ENCODE measurements at places on chromosomes 3 and 15.

GRCh38 chr3:17554078-17554477, 188.4 kb downstream of the TBC1D5 start:
- DNase-seq: peak; percentile 26

DNA sequence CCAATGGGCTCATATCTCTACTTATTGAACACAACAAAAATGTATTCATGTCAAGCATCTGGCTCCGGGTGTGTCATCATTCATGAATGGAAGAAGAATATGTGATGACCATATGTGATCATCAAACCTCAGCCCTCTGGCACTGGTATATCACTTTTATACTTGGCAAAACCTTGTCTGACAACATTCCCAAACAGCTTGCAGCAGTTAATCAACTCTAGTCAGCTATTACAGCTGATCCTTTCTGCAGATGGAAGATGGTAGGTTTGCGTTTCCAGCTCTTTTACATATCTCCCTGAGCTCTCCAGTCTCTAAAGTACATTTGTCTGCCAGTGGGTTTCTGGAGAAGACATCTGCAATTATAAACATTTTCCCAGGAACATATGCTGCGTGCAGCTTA, 6.6 kb downstream of the PLSCR5 start:
- no peak for DNase-seq

DNA sequence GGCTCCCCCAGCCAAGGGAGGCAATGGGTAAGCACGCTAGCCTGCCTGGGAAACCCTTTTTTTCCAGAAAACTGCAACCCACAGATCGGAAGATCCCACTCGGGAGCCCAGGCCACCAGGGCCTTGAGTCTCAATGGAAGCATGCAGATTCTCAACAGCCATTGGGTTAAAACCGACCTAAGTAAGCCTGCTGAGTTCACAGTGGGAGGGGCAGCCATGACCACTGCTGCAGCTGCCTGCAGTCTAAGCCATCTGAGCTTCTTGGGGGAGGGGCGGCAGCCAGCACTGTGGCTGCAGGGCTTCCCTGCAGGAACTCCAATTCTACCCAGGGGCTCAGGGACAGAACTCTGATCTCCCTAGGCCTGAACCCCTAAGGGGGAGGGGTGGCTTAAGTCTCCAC, 82.0 kb downstream of the DPPA2 start:
- no peak for DNase-seq

DNA sequence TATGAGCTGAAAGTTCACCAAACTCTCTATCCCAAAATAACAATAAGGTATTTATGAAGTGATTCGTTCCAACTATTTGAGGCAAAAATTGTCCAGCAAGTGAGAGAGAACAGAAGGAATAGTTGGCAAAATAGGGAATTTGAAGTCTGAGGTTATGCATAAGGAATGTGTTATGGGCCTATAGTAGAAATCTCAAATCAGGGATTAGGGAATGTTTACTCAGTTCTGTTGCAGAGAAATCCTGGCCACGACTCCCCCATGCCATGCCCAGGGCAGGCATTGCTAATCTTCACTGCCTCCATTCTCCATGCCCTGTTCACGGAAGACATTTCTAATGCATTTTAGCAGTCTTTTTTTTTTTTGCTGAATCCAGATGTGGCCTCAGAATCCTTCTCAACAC, 58.6 kb downstream of the FLNB start:
- no peak for DNase-seq

DNA sequence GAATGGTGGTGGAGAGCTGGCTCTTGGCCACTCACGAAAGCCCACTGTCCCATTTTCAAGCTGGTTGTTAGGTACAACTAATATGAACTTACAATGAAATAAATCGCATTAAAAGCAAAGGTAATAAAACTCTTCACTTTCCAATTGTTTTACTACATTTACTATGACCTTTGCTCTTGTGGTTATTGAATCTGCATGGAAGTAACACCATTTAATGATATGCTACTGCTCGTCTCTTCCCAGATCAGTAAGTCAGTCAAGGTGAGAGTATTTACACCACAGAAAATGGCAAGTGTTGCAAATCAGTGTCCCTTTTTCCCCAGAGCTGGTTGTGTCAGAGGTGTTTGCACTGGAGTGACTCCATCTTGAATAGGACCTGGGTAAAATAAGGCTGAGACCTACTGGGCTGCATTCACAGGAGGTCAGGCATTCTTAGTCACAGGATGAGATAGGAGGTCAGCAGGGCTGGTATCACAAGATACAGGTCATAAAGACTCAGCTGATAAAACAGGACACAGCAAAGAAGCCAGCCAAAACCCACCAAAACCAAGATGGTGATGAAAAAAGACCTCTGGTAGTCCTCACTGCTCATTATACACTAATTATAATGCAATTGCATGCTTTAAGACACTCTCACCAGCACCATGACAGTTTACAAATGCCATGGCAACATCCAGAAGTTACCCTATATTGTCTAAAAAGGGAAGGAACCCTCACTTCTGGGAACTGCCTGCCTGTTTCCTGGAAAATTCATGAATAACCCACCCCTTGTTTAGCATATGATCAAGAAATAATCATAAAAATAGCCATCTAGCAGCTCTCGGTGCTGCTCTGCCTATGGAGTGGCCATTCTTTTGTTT, 57.6 kb downstream of the FRMD4B start:
- DNase-seq: no peak
